ENCODE measurements at places on chromosomes 13 and 19.

DNA sequence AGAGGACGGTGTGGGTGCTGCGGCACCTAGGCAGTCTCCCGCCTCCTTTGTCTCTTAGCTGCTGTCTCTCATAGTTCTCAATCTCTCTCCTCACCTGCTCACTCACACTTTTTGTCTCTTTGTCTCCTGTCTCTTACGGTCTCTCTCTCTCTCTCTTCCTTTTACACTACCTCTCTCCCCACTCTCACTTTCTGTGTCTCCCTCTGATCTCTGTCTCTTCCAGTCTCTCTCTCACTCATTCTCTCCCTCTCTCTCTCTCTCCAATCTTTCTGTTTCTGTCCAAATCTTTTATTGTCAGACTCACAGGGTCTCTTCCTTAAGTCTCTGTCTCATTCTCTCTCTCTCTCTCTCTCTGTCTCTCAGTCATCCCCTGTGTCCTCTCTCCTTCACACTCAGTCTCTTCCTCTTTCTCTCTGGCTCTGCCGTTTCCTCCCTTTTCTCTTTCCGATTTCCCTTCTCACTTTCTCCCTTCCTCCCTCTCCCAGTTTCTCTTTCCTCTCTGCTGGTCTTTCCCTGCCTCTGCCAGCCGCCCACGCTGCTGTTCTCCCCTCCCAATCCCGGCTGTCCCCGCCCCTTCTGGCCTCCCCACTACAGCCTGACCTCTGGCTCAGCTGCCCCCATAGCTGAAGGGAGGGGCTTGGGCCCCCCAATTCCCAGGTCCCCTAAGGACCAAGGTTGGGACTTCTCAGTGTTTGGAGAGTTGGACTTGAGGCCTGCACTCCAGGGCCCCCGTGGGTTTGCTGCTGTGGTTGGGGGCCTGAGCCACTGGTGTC, at the start of gene PLEKHA4:
PLEKHA4 (minus strand) TSS at position 504 of the 773 bp plus-strand sequence. CDS start 997 bp downstream, outside the sequence.
- no peak for DNase-seq

DNA sequence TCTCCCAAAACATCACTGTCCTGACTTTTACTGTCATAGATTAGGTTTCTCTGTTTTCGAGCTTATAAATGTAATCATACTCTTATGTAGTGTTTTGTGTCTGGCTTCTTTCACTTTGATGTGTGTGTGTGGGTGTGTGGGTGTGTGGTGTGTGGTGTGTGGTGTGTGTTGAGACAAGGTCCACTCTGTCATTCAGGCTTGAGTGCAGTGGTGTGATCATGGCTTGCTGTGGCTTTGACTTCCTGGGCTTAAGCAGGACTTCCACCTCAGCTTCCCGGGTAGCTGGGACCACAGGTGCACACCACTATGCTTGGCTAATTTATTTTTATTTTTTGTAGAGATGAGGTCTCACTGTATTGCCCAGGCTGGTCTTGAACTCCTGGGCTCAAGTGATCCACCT, 59.6 kb downstream of the PDS5B start:
- DNase-seq = no peak

- no peak for DNase-seq
Observed at GRCh38 chr19:1189419-1189818, 15.4 kb upstream of the SBNO2 start.

GRCh38 chr13:95411428-95412040, 110.3 kb upstream of the ABCC4 start:
- DNase-seq = peak; percentile 68

DNA sequence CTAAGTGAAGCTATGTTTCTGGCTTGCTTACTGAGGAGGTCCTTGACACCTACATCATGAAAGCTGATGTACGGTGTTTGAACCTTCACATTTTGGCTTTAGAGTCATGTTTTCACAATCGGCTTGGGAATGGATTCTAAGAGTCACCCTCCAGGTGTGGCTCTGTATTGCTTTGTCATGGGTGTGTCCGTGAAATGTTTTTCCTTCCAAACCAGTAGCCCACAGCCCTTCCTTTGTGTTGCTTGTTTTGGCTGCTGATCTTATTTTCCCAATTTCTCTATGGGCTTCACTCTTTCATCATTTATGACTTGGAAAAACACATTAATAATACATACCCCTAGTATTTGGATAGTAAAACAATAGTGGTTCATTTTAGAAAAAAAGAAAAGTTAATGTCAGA, 240.6 kb downstream of the GGACT start:
- DNase-seq = peak; percentile 73

- no peak for DNase-seq
Observed at GRCh38 chr19:15045506-15045905, 3.8 kb upstream of the CASP14 start.

- no peak for DNase-seq
Observed at GRCh38 chr19:29211562-29212355, 1.2 kb downstream of the UQCRFS1 start.

- DNase-seq = no peak
Observed at GRCh38 chr19:19860756-19861390, 4.8 kb upstream of the ZNF253 start.

GRCh38 chr13:37257051-37257450, 151.6 kb upstream of the CSNK1A1L start:
- no peak for DNase-seq

GRCh38 chr19:3227054-3227626, 2.7 kb downstream of the CELF5 start:
- no peak for DNase-seq

DNA sequence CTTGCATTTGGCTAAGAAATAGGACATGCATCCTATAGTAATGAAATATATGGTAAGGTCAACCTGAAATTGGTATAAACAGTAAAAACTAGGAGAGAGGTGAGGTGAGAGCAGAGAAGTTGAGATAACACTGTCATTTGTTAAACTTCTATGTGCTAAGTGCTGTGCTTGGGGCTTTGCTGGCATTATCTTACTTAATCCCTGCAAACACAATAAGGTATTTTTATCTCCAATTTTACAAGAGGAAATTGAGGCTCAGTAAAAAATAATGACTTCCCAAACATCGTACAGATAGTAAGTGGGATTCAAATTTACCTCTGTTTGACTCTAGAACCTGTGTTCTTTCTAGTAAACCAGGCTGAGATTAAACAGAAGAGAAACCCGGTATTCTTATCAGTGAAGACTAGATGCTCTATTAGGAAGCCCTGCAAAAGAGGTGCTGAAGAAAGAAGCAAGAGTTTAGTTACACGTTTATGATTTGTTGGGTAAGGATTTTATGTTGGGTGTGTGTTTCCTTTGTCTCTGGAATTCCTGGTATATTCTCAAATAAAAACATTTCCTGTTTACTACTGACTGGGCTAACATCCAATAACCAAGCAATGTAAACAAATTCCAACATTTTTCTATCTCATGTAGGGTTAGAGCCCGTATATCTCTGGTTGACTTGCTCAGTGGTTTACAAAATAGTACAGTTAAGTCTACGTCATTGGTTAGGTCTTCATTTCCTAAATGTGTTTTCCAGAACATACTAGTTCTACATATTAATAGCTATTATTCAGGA, 137.3 kb upstream of the FNDC3A start:
- DNase-seq = no peak

DNA sequence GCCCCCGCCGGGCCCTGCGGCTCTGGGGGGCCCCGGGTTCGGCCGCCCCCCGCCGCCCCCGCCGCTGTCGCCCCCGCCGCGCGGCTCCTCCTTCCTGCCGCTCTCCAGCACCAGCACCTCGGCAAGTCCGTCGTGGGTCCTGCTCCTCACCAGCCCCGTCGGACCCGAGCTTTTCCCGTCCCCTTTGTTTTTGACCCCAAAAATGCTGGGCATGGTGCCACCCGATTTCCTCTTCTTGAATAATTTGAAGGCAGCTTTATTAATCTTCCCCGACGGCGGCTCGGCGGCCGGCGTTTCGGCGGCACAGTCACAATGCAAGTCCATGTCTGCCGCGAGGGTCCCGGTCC, 945 bp downstream of the AMER2 start:
- no peak for DNase-seq

DNA sequence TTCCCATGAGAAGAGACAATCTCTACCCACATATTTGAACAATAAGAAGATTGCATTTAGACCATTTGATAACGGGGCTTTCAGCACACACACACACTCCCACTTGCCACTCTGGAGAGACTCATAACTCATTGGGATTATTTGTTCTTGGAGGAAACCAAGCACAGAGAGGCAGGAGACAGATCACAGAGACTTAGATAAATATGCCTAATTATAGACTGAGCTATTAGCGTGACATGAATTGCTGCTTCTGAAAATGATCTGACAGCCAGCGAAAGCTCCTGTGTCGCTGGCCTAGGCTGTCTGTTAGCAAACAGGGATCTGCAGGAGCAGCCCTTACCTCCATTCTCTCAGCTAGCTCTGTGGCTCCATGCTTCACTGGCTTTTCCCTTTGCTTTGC, 111.4 kb downstream of the CCNA1 start:
- peak; percentile 75 for DNase-seq

DNA sequence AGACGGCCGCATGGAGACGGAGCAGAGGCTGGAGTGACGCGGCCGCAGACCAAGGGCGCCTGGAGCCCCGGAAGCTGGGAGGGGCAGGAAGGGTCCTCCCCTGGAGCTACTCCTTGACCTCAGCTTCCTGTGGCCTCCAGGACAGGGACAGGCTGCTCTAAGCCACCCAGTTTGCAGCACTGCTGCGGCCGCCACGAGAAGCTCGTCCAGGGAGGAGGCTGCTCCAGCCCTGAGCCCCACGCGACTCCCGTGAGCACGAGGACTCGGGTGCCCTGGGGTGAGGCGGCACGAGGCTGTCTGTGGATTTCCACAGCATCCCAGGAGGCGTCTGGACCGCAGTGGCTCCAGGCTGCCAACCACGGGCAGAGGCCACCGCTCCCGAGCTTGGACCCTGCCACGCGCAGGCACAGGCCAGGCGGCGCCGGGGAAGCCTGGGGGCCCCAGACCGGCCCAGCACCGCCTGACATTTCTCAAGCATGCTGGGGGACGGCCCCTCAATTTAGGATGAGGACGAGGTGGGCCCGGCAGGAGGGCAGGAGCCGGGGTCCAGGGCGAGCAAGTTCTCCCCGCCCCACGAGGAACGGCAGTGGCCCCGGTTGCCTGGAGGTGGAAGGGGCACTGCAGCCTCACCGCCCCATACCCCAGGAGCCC, 10.7 kb downstream of the SBNO2 start:
- DNase-seq = no peak

DNA sequence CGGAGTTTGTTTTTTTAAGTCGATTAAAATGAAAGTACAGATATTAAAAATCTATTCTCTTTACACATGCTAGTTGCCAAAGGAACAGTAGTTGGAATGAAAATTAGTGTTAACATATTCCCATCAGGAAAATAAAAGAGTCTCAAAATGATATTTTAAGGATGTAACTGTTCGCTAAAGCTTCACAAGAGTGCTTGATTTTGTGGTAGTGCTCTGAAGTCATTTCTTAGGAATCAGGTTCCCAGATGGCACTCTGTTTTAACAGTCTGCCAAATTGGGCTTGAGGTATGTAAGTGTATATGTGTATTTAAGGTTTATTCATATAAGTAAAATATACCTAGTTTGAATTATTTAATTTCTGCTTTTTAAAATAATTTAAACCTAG, 128.8 kb downstream of the LMO7 start:
- no peak for DNase-seq

- DNase-seq = no peak
Observed at GRCh38 chr13:71875823-71876222, 8.8 kb upstream of the DACH1 start.

DNA sequence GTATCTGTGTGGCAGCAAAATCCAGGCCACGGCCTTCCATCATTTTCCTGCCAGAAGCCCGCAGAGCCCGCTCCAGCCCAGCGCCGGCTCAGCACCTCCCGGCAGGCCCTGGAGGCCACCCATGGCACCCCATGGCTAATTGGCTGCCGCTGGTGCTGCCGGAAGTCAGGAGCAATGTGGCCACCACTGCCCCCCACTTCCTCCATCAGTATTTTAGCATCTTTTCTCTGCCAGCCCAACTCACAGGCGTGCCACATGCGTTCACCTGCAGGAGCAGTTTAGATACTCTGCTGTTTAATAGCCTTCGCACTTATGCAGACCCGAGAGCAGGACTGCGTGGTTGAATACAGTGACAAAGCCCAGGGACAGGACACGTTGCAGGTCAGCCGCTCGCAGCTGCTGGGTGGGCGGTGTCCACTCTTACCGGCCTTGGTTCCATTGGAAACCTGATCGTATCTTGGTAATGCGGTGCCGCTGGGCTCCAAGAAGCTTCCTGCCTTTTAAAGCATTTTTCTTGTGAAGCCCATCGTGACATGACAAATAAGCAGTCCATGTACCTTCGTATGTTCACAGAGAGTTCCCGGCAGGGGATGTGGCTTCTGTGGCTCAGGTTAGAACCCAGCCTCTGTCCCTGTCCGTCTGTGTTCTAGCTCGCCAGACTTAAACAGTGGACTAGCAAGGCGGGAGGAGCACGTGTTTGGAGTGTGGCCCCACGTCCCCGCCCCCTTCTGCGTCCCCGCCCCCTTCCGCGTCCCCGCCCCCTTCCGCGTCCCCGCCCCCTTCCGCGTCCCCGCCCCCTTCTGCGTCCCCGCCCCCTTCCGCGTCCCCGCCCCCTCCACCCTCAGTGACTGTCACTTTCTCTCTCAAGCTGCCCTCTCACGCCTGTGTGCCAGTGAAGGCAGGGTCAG, 162.0 kb upstream of the SOX1 start:
- no peak for DNase-seq

GRCh38 chr13:106466691-106467426, 68.6 kb downstream of the EFNB2 start:
- DNase-seq = no peak

DNA sequence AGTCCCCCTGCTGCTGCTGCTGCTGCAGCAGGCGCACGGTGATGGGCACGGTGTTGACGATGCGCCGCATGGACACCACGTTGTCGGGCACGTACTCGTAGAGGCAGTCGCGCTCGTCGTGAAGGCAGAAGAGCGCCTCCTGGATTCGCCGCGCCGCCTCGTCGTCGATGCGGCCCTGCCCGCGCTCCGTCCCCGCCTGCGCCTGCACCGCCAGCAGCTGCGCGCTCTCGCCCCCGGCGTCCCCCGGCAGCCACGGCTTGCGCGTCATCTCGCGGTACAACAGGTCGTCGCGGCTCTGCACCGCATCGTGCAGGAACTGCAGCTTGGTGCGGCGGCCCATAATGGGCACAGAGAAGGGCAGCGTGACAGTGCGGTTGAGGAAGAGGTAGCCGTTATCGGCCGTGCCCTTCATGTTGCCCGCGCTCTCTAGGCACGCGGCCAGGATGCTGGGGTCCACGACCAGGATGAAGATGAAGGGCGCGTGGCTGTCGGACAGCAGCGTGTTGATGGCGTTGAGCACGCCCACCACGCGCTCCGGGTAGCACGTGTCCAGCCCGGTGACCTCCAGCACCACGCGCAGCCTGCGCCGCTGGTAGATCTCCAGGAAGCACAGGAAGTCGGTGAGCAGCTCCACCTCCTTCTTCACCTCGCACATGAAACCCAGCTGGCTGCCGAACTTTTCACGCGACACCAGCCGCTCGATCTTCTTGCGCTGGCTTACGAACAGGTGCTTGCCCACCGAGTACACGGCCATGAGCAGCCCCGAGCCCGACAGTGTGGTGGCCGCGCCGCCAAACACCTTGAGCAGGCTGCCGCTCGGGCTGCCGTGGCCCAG, 8.1 kb downstream of the NKPD1 start:
- peak; percentile 33 for DNase-seq

GRCh38 chr13:93624311-93624777, 397.7 kb downstream of the GPC6 start:
- no peak for DNase-seq

- DNase-seq = no peak
Observed at GRCh38 chr13:46594374-46595078, 41.6 kb downstream of the LRCH1 start.

All from COR-L47 (cell line).